ENCODE measurements at places on chromosomes 7 and 10.

DNA sequence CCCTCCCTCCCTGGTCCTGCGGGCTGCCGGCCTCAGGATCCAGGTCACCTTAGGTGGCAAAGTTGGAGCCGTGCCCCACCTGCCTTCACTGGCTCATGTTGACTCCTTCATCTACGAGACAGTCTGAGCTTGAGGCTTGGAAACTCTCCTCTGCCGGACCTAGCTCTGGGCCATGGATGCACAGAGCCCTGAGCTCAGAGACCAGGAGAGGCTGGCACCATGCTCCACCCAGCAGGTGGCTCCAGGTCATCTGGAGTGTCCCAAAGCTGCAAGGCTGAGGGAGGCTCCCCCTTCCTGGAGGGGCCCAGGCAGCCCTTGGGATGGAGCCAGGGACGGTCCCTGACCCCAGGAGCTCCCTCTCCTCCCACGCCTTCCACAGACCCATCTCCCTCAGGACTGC, 81.3 kb downstream of the PDGFA start:
- DNase-seq = no peak

DNA sequence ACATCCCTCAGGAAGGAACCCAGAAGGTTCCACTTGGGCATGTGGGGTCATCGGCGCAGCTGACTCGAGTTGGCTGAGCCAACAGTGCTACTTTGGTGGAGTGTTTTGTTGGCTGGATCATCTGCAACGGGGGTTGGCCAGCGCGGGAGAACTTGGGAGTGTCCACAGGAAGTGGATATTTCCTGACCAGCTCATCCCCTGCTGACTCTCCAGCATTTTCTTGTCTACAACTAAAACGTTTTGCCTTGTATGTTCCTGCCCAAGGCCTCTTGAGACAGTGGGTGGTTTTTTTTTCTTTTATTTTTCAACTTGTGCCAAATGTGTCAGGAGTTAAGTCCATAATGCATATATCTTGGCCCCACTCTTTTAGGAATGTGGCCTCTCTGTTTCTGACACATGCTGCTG, 208.6 kb downstream of the ZNF365 start:
- no peak for DNase-seq

- DNase-seq = peak; percentile 15
These were observed 51.6 kb downstream of the SMKR1 start for GRCh38 chr7:129553899-129554461.

- no peak for DNase-seq
These were observed 34.5 kb downstream of the LMBR1 start for GRCh38 chr7:156858523-156858922.

- DNase-seq = no peak
These were observed 750.7 kb downstream of the SUGCT start for GRCh38 chr7:40885503-40885902.

- no peak for DNase-seq
These were observed 3.0 kb downstream of the VOPP1 start for GRCh38 chr7:55569269-55569663.

Data from activated CD4-positive, alpha-beta T cell treated with anti-CD3 and anti-CD28 coated beads, Interleukin-2, amount 50 U/mL, for 4 hours (primary cell).